H9 (cell line): ENCODE measurements at places on chromosomes 2 and 18. TPM values are rescaled to one million over a fixed set of nuclear protein-coding genes. Genes with fewer than 3 reads are reported as not detected.
A peak's percentile ranks its signal among the peaks of the same experiment; 100 is the strongest.

DNA sequence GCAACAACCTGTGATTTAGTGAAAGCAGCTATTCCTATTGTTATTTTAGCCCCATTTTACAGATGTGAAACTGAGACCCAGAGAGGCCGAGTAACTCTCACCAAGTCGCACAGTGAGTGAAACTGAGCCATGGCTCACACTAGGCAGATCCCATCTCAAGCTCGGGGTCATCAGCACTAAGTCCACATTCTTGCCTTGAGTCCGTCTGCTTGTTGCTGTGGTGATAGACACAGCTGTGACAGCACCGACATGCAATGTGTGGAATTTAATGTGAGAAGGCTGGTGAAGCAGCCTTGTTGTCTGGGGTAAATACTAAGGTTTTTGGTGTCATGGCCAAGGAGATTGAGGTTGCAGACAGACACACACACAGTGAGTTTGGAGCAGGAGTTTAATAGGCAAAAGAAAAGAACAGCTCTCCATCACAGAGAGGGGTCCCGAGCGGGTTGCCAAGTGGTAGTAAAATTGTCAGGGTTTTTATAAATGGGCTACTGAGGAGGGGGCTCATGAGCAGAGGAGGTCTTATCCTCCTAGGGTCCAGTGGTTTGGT lies 40.2 kb upstream of the GMCL1 start:
- H3K36me3 ChIP-seq: no peaks in the 10 kb centered on the region

DNA sequence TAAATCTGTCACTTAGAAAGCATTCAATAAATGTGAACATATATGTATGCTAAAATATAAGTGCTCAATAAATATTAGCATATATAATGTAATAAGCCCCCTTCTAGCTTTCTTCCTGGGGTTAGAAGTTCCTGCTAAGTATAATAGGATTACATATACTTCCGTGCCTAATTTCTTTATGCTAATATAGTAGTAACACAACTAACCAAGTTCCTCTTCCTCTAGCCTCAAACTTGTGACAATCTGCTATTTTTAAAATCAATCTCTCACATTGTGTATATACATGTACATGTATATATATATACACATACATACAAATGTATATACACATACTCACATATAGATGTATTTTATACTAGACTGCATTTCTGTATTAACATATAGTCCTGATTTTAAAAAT lies 32.2 kb downstream of the TLK1 start:
- H3K36me3 ChIP-seq: no peaks in the 10 kb centered on the region; the same call in 2 of the 3 replicates
- H3K27ac ChIP-seq: no peak overlapping the region
- H3K27me3 ChIP-seq: no peaks in the 10 kb centered on the region
- H3K4me1 ChIP-seq: no peaks in the 10 kb centered on the region; the same call in 1 of the 2 replicates
- DNase-seq: no peak

Gene IL1F10
- not detected in 2 replicates for total RNA-seq

DNA sequence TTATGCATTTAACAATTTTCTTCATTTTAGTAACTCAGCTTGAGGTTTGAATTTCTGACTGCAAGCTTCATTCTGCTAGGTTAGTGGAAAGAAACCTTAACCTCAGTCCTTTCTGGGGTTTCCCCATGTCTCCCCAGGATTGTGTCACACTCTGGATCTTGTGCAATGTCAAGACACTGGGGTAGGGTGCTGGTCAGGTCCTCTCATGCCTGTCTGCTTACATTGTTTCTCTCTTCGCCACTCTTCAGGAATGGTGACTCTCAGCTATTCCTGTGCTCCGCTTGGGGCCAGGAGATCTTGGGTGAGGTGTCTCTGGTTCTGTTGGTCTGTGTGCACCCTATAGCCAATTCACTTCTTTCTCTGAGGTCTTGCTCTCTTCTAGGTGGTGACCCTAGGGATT lies 23.9 kb downstream of the CTLA4 start:
- no peak overlapping the region for H3K4me3 ChIP-seq
- H3K27ac ChIP-seq: no peak overlapping the region
- no peaks in the 10 kb centered on the region for H3K36me3 ChIP-seq
- no peaks in the 10 kb centered on the region for H3K4me1 ChIP-seq
- H3K27me3 ChIP-seq: no peaks in the 10 kb centered on the region
- no peak for DNase-seq

GRCh38 chr2:177295484-177295883 lies 31.0 kb upstream of the NFE2L2 start:
- H3K27ac ChIP-seq: no peak overlapping the region
- peaks cover 4% of the 10 kb centered on the region; the same call in 1 of the 2 replicates for H3K36me3 ChIP-seq
- DNase-seq: no peak
- H3K27me3 ChIP-seq: no peaks in the 10 kb centered on the region

GRCh38 chr18:61955644-61956043 lies 62.8 kb upstream of the RNF152 start:
- DNase-seq: no peak
- 0 out of 2 replicates have a peak, but pooled peaks cover 4% of the 10 kb centered on the region for H3K36me3 ChIP-seq
- H3K4me1 ChIP-seq: no peaks in the 10 kb centered on the region
- no peak overlapping the region for H3K4me3 ChIP-seq

DNA sequence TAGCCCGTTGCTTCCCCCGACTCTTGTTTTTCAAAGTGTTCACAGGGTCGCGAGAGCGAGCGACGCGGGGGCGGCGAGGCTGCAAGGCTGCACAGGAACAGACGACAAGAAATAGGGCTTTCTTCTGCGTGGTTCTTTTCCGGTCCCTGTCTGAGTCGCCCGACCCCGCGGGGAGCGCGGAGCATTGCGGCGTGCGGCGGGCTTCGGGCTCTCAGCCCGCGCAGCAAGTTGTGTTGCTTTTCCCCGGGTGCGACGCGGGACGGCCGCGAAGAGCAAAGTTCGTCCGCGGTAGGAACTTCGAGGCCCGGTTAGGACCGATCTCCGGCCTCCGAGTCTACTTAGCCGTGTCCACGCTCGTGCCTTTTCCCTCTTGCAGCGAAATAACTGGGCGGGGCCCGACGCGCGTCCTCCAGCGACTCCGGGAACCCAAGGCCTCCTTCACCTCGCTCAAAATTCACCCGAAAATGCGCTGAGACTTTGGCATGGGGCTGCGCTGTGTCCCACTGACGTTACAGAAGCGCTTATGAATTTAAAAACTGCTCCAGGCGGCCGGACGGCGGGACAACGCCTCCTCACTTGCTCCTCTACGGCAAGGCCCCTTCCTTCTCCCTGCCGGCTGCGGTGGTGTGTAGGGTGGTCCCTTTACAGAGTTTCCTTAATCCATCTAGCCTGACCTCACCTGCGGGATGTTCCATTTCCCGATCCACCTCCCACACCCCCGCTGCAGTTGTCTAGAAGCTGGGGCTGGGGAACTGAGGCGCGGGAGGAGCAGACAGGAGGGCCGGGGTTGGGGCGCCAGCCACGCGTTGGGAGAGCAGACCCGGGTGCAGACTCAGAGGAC lies 1.5 kb upstream of the BCL2L11 start:
- no peak overlapping the region for H3K27ac ChIP-seq
- H3K4me3 ChIP-seq: peak overlapping the region; percentile 57
- H3K4me1 ChIP-seq: no peaks in the 10 kb centered on the region
- peaks cover 30% of the 10 kb centered on the region for H3K27me3 ChIP-seq
- peaks cover 3% of the 10 kb centered on the region for H3K36me3 ChIP-seq

- no peaks in the 10 kb centered on the region for H3K27me3 ChIP-seq
- no peak overlapping the region for H3K4me3 ChIP-seq
- DNase-seq: no peak
- no peaks in the 10 kb centered on the region for H3K4me1 ChIP-seq
Measured at GRCh38 chr18:29007986-29008654, 831.2 kb upstream of the CDH2 start.

DNA sequence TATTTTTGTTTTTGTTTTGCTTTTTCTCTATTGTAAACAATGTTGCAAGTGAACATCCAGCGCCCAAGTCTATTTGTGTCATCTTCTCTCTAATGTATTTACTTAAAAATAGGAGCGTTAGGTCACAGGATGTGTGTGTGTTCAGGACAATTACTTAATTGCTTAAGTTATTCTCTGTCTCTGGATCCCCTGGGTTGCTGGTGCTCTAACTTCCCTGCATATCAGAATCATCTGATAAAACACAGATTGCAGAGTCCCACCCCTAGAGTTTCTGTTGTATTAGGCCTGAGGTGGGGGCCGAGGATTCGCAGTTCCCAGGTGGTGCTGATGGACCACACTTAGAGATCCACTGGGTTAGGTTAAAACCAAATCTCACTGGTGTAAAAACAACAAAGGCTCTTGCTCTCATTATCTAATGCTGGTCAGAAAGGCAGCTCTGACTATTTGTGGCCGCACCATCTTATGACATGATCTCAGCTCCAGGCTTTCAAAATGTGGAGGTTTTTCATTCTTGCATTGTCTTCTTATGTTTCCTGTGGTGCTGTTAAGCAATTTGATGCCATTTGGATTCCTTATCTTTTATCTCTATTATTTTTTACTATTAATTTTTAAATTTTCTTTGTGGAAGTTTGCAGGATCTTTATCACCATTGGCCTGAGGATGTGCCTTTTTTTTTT lies 87.7 kb downstream of the CLIP4 start:
- H3K4me1 ChIP-seq: no peaks in the 10 kb centered on the region
- no peaks in the 10 kb centered on the region for H3K36me3 ChIP-seq
- no peak overlapping the region for H3K27ac ChIP-seq
- DNase-seq: peak; percentile 17
- no peak overlapping the region for H3K4me3 ChIP-seq

Gene PPP3R1
- 71.8 and 74.2 TPM in 2 replicates for total RNA-seq

DNA sequence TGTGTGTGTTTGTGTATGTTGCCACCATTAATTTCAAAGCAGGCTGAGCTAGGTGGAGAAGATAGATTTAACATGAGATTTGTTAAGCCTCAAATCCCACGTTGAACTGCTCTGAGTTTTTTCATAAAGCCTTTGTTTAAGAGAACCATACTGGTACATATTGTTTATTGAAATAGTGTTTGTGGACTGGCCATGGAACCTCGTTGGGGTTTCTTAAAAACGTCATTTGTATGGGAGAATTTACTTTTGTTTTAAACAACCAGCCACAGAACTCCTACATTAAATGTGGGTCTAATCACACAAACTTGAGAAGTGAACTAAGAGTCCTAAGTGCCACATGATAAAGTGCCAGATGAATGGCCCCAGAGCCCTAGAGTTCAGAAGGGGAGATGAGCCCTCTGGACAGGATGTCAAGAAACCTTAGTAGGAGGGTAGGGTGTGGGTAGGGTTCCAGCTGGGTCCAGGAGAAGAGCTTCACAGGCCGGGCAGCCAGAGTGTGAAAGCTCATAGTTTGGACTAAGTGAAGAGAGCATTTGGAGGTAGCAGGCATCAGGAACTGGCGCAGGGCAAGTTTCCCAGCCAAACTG lies 120.6 kb upstream of the EML6 start:
- peaks cover 9% of the 10 kb centered on the region; the same call in 1 of the 2 replicates for H3K4me1 ChIP-seq
- no peak overlapping the region for H3K27ac ChIP-seq
- H3K4me3 ChIP-seq: no peak overlapping the region
- H3K27me3 ChIP-seq: no peaks in the 10 kb centered on the region
- no peak for DNase-seq
- H3K36me3 ChIP-seq: peaks cover 25% of the 10 kb centered on the region

Gene GCG
- total RNA-seq: not detected in 2 replicates

GRCh38 chr2:15436195-15436594 lies 124.9 kb downstream of the NBAS start:
- H3K36me3 ChIP-seq: peaks cover 18% of the 10 kb centered on the region
- no peak for DNase-seq
- no peak overlapping the region for H3K4me3 ChIP-seq
- no peaks in the 10 kb centered on the region for H3K4me1 ChIP-seq

Gene STON1
- total RNA-seq: 4.9 and 5.5 TPM in 2 replicates

DNA sequence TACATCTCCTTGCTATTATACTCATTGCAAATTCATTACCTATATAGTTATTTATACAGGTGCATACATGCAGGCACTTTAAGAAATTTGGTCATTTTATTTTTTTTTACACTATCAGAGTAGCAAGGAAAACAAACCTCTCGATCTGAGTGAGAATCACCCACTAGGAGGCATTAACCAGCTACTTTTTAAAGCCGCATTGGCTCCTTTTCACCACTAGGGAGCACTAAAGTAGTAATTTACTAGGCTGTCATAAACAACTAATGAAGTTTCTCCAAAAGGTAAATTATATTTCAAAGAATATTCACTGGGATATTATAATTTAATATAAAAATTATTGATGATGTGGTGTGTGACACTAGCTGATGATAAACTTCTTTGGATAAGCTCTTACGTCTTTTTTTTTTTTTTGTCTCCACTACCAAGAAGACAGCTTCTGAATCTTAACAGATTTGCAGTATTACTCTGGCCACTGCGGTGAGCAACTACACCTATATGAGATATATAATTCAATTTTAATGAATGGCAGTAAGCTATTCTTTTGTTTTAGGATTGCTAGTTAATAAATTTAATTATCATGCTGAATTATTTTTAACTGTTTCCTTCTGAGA lies 101.9 kb downstream of the NOL4 start:
- no peaks in the 10 kb centered on the region for H3K27me3 ChIP-seq
- no peak overlapping the region for H3K4me3 ChIP-seq
- peak; percentile 33 for DNase-seq
- H3K27ac ChIP-seq: no peak overlapping the region
- H3K36me3 ChIP-seq: no peaks in the 10 kb centered on the region

- peaks cover 22% of the 10 kb centered on the region for H3K36me3 ChIP-seq
- H3K4me1 ChIP-seq: no peaks in the 10 kb centered on the region
- no peak overlapping the region for H3K27ac ChIP-seq
- DNase-seq: no peak
- no peaks in the 10 kb centered on the region for H3K27me3 ChIP-seq
- no peak overlapping the region for H3K4me3 ChIP-seq
Measured at GRCh38 chr2:233468741-233469110, 97.9 kb downstream of the USP40 start.

DNA sequence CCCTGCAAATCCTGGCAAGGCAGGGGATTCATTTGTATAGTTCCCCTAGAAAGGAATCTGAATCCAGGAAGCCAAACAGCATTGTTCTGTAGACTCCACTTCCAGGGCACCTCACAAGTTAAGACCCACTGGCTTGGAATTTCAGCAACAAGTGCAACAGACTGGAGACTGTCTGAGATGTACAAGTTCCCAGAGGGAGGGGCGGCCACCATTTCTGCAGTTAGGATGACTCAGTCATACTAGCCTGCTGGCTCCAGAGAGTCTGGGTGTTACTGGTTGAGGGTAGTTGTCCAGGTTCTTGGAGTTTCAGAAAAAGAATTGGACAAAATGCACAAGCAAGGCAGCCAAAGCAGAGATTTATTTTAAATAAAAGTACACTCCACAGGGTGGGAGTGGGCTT lies 384.2 kb downstream of the DSC3 start:
- DNase-seq: no peak
- H3K4me3 ChIP-seq: no peak overlapping the region
- no peak overlapping the region for H3K27ac ChIP-seq
